DMS153 (cell line): ENCODE measurements at places on chromosomes 2 and 18.

DNA sequence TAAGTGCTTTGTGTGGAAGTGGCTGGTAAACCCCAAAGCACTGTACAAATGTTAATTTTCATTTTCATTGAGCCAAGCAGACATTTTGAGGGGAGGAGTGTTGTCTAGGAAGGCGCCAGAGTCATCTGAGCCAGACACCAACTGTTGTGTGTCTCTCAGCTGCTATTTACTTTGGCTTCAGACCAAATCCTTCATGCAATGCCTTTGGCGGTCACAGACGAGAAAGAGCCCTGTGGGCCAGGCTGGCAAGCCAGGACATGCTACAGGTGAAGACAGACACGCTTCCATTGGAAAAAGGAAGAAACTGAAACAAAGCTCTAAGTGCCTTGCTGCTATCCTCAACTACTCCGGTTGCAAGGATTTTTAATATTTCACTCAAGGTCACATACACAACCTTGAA lies 115.4 kb upstream of the CDC42EP3 start:
- peak; percentile 98 for DNase-seq

- no peak for DNase-seq
Measured at GRCh38 chr2:54629914-54630857, 93.3 kb upstream of the EML6 start.

GRCh38 chr2:100113990-100114433 lies 28.4 kb downstream of the AFF3 start:
- DNase-seq = no peak

DNA sequence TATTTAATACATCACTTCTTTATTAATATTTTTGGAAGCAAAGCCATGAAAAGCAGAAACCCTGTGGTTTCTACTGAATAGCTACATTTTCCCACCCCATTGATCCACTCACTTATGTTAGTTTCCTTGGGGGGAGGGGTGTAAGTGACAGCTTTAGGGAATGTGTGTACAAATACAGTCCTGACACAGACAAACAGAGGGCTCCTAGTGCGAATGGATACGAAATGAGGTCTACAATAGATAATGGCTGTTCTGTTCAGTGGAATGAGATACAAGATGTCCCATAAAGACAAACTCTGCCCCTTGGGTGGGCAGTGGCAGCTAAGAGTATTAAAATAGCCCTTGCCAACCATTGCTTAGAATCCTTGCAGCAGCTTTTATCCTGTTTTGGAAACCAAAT lies 312.9 kb downstream of the NCKAP5 start:
- DNase-seq = no peak

DNA sequence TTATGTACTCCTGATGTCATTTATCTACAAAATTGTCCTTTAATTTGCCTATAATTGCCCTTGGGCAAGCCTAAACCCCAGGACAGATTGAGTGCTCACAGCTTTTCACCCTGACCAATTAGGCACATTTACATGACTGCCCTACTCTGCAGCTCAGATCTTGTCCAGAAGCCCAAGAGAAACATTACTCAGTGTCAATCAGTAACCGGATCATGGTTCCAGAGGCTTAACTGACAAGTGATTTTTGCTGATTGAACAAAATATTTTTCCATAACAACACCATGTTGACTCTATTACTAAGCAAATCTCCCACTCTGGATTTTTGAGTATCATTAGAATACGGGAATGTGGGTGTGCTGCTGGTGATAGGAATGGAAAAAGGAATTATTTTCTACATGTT lies 465.4 kb upstream of the TNP1 start:
- no peak for DNase-seq
